Peyer's patch (tissue), 4 donors: ENCODE measurements at places on chromosomes 2 and 18. TPM values are rescaled to one million over a fixed set of nuclear protein-coding genes. Genes with fewer than 3 reads are reported as not detected.
A peak's percentile ranks its signal among the peaks of the same experiment; 100 is the strongest.

GRCh38 chr2:233360771-233361176 is 6.5 kb downstream of the DGKD start:
- DNase-seq = peak; percentile 4

- DNase-seq = no peak
Observed at GRCh38 chr2:127118038-127118437, 11.1 kb upstream of the BIN1 start.

DNA sequence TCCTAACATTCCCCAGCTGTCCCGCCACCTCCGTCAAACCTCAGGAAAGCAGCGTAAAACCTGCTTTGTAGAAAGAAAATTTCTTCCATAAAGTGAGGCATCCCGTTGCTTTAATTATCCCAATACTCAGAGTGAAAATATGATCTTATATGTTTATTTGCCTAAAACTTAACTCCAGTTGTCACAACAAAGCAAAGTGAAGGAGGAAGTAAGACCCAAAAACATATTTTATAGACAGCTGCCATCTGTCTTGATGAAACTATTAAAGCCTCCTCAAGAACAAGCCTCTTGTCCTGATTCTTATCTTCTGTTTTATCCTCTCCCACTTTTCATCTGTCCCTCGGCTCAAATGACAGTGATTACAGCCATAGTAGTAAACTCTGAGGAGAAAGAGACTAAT is 28.9 kb upstream of the LPIN2 start:
- DNase-seq = no peak

DNA sequence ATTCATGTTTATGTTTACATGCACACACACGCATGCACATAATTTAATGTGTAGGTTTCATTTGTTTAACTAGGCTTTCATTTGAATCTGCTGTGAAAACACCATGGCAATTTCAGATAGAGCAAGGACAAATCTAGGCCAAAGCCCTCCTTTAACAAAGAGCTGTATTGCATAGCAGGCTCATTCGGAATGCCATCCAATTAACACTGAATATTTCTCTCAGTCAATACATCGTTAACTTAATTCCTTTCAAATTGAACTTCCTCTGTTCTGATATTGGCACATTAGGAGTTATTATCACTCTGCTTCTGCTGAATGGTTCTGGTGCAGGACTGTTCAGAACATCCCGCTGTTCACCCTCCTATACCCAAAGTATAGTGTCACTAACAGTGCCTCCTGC is 435.1 kb upstream of the CDH20 start:
- no peak for DNase-seq

GRCh38 chr18:28114472-28114871 is 62.5 kb downstream of the CDH2 start:
- DNase-seq = no peak

DNA sequence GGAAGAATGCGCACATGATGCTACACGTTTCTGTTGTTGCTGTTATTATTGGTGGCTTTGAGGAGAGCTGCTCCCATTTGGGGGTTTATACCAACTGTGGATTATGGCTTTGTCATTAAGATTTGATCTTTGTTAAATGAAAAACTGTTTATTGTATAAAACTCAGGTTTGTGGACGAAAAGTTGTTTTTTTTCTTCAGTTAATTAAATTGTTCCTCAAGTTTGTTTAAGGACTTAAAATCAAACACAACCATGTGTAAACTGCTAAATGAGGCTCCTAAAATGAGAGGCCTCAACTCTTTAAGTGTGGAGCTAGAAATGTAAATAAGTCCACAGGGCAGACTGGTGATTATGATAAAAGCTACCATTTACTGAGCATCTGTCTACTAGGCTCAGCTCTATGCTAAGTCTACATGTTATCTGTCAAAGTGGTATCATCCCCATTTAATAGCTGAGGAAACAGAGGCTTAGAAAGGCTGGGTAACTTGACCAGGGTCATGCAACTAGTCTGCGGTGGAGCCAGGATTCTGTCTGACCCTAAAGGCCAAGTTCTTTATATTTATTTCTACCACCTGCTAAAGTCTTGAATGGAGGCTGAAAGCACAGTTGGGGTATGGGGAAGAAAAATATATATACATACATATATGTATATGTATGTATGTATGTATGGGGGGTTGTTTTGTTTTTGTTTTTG is 4.1 kb downstream of the MYCN start:
- no peak for DNase-seq

- DNase-seq = no peak
Observed at GRCh38 chr2:200447139-200447855, 62.6 kb downstream of the KCTD18 start.

DNA sequence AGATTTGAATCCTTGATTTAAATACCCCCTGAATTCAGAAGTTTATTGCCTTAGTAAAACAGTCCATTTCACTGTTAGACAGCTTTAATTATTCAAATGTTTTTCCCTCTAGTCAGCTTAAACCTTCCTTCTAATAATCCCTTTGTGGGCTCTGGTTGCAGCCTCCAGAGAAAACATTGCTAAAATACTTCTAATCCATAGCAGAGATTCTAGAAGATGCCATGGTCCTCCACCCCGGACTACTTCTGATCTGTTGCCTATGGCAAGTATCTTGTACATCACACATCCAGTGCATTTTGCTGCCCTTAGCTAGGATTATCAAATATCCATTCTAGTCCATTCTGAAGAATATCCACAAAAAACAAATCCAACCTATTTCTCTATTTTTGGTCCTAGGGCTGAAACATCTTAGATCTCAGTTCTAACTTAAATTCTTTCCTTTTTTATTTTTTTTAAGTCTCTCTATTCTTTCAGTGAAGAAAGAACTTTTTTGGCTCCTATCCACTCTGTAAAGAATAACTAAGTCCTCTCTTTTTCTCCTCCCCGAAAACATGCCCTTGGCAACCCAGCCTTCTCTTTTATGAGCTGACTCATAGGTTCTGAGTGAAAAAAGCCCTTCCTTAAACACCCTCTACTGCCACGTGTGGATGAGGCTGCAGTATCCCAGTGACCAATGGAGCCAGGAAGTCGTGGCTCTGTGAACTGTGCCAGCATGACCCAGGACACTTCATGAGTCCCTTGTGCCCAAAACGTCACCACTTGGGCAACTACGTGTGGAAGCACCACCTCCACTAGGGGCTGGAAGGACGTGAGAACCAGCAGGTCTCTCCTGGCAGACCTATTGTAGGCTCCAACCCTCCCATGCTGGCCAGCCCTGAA is 349.8 kb downstream of the TNS1 start:
- peak; percentile 17 for DNase-seq

DNA sequence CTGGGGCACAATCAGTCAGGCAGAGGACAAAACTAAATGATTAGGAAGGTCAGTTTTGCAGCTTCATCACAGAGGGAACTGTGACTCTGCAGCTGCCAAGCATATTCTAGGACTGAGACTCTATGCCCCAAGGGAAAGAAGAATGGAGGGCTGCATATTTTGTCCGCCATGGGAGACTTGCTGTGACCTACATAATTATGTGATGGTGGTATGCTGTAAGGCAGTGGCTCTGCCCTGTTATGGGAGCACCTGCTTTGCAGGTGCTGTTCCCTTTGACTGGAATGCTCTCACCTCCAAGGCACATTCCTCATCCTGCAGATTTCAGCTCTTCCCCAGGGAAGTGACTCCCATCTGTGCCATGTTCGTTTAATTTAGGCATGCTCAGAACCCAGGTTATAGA is 261.9 kb upstream of the EPHA4 start:
- no peak for DNase-seq

DNA sequence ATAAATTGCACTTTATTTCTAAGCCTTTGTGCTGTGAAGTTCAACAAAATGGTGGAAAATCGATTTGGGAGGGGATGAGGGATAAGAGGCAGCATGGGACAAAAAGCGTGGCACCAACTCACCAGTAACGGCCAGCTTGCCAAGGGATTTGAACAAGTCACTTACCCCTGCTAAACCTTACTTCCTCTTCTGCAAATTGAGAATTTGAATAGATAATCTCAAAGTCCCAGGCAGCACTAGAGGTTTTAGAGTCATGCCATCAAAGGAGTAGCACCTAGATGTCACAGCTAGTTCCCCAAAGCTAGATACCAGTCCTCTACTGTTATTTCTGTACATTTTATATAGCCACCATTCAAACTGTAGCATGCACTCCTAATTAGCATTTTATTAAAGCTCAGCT is 83.7 kb upstream of the VRK2 start:
- DNase-seq = no peak

DNA sequence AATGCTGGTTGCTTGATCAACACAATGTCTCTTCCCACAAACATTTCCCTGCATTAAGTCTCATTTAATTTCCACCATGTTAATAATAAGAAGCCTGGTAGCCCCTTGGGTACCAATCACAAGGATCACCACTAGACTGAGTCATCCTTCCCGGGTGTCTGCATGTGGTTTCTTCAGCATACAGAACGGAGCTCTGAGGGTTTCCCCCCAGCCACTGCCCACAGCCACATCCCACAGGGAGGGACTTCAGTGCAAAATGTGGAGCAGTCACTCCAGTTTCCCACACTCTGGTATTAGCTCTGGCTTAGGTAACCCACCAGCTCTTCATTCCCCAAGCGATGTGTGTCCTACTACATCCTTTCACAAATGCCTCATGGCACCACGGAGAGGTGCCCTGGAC is 42.7 kb upstream of the POLE4 start:
- DNase-seq = no peak

Gene CYB5A
- 732 TPM for total RNA-seq

Gene TMBIM1
- total RNA-seq = 229 TPM

Gene FBLN7
- not detected for total RNA-seq

Gene NGEF
- 116 TPM for total RNA-seq
